ENCODE measurements at places on chromosomes 7 and 10.
A peak's percentile ranks its signal among the peaks of the same experiment; 100 is the strongest.

DNA sequence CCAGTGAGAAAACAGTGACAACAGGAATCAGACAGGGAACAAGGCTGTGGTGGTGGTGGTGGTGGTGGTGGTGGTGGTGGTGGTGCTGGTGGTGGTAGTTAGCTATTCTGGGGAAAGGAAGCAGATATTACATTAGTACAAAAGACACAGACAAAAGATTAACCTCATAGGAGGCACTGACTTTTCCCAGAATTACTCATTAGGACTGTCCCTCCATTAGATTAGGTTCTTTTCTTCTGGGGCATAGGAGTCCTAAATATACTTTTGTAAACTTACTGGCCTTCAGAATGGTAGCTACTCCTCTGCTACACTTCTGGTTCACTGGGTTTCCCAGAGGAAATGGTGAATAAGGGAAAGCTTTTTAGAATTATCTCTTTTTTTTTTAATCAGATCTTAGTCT lies 156.6 kb upstream of the SEMA3D start:
- DNase-seq, result no peak

DNA sequence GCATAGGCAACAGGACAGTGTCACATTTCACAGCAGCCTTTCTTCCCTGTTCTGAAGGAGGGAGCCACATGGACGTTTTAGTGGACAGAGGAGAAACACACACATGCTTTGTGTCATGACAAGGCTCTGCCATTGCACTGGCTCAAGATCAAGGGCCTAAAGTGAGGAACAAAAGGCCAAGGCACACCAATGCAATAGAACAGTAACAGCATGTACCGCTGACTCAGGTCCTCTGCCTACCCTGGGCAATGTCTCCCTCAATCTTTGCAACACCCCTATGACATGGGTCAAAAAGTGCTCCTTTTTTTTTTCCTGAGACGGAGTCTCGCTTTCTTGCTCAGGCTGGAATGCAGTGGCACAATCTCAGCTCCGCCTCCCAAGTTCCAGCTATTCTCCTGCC lies 57.8 kb upstream of the SDK1 start:
- DNase-seq, result no peak

DNA sequence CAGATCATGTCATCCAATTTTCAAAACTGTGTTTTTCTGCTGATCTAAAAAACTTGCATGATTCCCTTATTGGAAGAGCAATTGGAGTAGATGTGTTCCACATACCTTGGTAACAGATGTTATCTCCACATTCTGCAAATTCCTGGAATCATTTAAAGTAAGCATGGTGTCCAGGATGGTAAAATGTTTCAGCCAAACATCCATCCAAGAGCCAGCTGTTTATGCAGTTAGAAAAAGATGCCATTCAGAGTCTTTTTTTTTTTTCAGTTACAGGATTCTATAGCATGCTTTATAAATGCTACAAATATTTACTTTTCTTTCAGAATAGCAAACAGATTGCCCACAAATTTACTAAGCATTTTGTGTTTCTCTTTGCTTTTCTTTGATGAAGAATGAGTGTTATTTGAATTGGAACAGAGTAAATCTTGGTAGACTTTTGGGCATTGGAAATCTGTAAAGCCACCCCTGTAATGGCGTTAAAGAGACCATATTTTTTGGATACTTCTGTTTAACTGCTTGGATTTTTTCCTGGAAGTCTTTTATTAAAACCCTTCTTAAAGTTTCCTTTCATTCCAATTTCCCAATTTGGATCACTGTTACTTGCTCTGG lies 149.8 kb downstream of the GNAT3 start:
- no peak for DNase-seq

GRCh38 chr10:110220398-110220797 lies 13.0 kb downstream of the MXI1 start:
- no peak for DNase-seq

DNA sequence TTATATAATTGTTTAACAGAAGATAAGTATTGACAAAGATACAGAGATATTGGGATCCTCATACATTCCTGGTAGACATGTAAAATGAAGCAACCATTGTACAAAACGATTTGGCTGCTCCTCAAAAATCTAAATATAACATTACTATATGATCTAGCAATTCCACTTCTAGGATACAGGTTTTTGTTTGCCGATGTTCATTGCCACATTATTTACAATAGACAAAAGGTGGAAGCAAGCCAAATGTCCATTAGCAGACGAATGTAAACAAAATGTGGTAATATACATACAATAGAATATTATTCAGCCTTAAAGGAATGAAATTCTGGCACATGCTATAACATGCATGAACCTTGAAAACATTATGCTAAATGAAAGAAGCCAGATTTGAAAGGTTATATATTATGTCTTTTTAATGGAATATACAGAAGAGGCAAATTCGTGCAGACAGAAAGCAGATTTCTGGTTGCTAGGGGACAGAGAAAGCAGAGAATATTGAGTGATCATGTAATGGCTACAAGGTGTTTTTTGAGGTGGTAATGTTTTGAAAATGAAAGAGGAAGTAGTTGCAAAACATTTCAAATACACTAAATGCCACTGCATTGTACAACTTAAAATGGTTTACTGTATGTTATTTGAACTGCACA lies 44.9 kb downstream of the POLR1F start:
- DNase-seq, result no peak

GRCh38 chr7:129334473-129334872 lies 99.8 kb upstream of the STRIP2 start:
- DNase-seq, result no peak

DNA sequence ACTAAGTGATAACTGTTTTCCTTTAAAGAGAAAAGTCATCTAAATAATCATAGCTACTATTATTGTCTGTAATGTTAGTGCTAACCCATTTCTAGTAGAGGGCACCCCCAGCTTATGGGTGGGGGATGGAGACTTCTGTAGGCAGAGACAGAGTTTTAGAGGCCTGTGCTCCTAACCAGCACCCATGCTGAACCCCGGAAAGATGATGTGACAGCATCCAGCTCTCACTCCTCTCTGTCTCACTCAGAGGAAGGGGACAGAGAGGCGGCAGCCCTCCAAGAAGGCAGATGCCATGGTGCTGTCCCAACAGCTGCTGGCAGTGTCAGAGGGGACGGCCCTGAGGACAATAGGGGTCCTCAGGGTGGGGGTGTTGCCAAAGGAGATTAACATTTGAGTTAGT lies 74.4 kb upstream of the PRLHR start:
- no peak for DNase-seq

DNA sequence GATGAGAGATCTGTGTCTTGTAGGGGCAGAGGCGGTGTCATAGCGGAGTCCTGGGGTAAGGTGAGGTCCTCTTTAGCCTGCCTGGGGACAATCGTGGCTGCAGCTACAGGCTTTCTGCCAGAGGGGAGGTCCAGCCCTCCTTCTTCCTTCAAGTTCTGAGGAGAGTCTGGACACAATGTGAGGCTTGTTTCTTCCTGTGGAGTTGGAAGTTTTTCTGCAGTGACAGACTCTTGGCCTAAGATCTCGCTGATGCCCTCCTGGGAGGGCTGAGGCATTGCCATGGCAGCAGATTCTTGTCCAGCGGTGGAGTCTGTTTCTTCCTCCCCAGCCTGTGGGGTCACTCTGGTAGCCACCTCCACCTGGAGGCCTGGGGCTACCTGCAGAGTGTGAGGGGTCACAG lies 4.4 kb downstream of the NACAD start:
- no peak for DNase-seq

DNA sequence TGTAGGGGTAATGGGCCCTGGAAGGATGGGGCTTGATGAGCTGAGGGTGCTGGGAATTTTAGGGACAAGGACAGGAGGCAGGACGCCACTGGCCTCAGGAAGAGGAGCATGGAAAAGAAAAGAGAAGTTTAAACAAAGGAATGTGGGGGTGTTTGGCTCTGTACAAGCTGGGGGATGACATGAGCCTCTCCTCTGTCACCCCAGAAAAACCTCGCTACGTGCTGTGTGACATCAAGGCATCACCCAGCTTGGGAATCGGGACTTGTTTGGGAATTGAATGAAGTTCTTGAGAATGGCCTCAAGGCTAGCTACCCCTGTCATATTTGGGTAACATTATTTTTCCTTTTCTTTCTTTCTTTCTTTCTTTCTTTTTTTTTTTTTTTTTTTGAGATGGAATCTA lies 47.7 kb upstream of the HSPB1 start:
- no peak for DNase-seq

DNA sequence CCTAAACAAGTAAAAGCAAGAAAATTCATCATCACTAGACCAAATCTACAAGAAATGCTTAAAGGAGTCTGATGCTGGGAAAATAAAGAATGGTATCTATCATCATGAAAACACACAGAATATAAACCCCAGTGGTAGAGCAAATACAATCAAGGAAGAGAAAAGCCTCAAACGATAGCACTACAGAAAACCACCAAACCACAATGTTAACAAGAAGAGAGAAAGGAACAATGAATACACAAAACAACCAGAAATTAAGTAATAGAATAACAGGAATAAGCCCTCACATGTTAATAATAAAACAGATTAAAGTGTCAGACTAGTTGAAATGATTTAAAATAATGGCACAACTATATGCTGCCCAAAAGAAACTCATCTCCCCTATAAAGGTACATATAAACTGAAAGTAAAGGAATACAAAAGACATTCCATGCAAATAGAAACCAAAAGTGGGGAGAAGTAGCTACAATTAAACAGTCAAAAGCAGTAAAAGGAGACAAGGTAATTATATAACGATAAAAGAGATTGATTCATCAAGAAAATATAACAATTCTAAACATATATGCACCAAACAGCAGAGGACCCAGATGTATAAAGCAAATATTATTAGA lies 77.3 kb downstream of the JMJD1C start:
- no peak for DNase-seq

DNA sequence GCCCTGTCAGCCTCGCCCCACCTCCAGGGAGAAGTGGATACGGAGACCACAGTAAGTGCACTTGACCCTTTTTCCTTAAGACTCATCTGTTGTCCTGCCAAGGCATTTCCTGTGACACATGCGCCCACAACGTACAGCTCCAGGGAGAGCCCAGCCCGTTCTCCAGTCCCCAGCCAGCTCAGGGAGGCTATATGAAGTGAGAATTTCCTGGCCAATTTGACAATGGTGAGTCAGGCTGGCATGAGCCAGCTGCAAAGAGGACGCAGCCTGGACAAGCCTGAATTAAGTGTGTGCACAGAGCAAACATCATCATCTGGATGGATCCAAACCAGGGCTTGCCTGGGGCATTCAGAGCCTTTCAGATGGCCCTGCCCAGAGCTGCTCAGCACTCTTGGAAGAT lies 244.8 kb downstream of the KCNMA1 start:
- DNase-seq, result peak; percentile 96

- no peak for DNase-seq
Measured at GRCh38 chr7:2688409-2689342, 674 bp downstream of the AMZ1 start.

- peak; percentile 71 for DNase-seq
Measured at GRCh38 chr10:52215745-52216361, 98.2 kb upstream of the DKK1 start.

DNA sequence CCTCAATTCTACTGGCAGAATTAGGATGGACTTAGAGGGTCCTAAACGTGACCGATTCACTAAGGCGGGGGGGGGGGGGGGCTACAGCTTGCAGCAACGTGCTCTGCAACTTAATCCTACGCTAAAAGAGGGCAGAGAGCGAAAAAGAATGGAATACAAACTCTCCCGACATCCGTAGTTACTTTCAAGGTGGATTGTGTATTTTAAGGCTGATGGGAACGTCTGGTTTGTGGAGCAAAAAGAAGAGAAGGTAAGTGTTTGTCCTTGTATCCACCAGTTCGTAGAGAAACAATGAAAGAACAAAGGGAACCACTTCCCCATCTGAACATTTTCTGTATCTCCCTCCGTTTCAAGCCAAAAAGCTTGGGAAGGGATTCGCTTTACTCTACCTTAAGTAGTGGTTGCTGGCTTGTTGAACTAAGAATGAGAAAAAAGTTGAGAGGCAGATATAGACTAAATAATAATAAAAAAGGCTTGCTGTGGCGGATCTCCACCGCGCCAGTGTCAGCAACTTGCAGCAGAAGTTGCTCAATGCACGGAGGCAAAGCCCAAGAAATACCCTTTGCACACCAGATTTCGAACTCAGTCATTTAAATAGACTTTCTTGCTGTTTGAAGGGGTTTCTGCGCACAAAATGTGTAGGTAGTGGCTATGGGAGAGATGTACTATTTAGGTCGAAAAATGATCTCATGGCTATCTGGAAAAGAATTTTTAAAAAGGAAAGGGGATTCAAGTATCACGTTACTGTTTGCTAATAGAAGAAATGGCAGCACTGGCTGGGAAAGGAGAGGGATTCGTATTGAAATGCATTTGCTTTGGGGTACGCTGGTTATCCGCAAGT lies 736 bp downstream of the SKIDA1 start:
- DNase-seq, result peak; percentile 58

- no peak for DNase-seq
Measured at GRCh38 chr10:11337516-11337915, 273.9 kb downstream of the USP6NL start.

All from fibroblast of skin of scalp (primary cell).